ENCODE measurements at places on chromosomes 12 and 14.

- no peak for DNase-seq
Observed at GRCh38 chr12:4261655-4262054, 11.9 kb upstream of the CCND2 start.

GRCh38 chr14:81231540-81231939, 10.8 kb upstream of the GTF2A1 start:
- DNase-seq: no peak

DNA sequence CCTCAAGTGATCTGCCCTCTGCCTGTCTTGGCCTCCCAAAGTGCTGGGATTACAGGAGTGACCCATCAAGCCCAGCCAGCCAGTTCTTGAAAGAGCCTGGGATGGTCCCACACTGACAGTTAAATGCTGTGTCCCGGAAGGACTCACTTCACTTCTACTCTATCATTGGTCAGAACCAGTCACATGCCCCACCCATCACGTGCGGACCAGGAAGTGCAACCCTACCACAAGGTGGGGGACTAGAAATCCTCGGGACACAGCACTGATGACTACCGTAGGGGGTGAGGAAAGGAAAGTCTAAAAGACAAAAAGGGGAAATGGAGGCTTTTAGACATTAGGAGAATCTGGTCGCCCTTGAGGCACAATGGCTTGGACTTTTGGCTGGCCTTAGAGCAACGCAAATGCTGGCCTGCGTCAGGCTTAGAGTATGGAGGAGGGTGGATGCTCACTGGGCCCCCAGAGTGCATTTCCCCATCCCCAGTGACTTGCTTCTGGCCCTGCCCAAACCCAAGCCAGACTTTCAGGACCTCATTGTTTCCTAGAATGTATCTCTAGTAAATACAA, 207.7 kb downstream of the TTC8 start:
- no peak for DNase-seq

GRCh38 chr12:122827258-122827657, 8.0 kb upstream of the HIP1R start:
- DNase-seq: no peak

- no peak for DNase-seq
Observed at GRCh38 chr12:42892702-42893551, 303.4 kb upstream of the PRICKLE1 start.

DNA sequence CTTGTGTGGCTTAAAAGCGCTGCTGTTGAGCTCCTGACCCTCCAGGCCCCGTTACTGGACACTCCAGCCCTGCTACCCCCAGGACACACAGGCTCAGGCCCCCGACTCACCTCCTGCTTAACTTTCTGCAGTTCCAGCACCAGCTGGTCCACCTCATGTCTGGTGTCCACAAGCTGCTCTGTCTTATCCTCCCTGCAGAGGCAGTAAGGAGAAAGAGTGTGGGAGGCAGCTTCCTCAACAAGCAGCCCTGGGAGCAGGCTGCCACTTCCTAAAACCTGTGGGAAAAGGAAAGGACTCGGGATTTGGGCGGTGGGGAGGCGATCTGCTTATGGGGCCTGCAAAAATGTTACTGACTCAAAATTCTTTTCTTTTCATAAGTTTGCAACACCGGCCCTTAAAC, 79.2 kb downstream of the CCDC88C start:
- DNase-seq: no peak

DNA sequence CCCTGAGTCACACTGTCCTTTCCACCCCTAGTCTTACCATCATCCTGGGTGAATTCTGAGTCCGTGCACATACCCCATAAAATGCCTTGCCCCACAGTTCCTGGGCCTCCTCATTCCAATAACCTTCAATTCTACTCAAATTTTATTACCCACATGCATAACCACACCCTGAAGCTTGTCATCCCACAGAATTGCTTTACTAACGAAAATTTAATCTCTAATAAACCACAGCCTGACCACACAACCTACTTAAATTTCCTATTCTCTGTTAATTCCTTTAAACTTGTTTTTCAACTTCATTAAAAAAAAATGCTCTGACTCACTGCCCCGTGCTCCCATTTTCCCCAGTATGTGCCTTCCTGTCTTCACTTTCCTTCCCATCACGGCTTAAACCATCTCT, 205.9 kb downstream of the PHLDA1 start:
- no peak for DNase-seq

DNA sequence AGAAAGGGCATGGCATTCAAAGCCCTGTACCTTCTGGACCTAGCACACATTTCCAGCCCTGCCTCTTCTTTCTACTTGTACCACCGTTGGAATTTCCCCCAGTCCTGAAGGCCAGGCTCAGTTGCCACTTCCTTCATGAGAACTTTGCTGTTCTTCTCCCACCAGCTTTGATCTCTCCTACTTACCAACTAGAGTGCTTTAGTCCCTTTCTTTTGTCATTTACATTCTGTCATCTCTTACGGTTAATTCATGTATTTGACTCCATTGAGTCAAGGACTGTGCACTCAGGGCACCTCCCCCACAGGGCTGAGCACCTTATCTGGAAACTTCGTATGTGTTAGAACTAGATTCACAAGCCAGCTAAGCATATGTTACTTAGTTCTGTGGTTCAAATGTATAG, 26.3 kb downstream of the BICDL1 start:
- no peak for DNase-seq
